Adipocyte (in vitro differentiated cells): ENCODE measurements at places on chromosomes 7 and 10.
A peak's percentile ranks its signal among the peaks of the same experiment; 100 is the strongest.

GRCh38 chr7:111729483-111729882 is 167.2 kb upstream of the IMMP2L start:
- no peak for DNase-seq

- DNase-seq = no peak
These were observed 3.5 kb downstream of the RNF216 start for GRCh38 chr7:5777932-5778331.

DNA sequence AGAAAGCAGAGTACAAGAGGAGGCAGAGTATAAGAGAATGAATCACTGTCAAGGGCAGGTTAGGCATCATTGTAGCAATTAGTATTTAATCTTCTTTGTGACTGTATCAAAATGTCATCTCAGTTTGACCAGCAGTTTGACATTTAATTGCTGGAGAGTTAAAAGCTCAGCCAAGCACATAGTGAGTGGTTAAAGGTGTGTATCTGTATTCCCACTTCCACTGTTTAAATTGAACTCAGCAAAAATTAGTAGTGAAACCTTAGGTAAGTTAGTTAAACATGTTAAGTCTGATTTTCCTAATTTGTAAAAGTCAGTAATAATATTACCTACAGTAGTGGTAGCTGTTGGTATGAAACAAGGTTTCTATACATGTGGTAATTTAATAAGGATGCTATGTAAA is 296.4 kb upstream of the MBL2 start:
- DNase-seq = no peak

- DNase-seq = peak; percentile 61
These were observed 11.0 kb downstream of the GHRHR start for GRCh38 chr7:30974605-30975255.

DNA sequence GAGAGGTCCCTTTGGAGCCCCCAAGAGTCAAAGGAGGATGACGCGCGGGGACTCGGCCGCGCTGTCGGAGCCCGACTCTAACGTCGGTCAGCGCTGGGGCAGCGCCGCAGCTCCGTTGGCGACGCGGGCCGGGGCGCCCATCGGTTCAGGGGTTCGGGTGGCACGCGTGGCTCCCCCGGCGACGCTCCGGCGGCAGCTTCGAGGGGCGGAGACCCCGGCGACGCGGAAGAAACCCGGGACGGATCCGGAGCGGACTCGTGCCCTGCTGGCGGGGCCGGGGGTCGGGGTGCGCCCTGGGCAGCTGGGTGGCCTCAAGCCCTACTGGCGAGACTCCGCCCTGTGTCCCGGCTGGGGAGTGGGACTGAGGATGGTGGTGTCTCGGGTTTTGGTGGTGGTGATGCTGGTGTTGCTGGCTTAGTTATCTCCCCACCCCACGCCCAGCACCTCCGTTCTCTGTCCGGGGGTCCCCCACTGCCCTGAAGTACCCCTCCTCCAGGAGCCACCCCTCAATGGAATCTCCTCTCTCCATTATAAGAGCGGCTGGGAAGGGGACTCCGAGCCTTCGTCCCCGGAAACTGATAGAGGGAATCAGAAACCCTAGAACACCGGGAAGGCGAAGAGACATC is at the start of gene NAT16:
Gene NAT16, minus strand, starts transcription at position 164 of the 626 bp plus-strand sequence. CDS start 5,486 bp downstream, outside the sequence.
- DNase-seq = no peak

DNA sequence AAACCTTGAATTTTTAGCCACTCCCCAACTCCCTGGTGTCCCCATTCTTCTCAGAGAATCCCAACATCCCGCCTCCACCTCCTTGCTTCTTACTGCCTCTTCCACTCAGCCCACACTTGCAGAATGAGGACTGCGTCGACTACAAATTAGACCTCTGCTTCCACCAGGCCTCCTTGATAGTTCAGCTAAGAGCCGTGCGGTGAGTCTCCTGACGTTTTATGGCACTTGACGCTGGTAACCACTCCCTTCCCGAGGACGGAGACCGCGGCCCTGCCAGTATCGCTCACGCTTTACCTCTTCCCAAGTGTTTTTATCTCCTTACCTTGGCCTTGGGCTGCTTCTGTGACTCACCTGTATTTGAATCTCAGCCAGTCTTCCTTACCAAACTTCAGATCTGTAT is 31.1 kb downstream of the RBM17 start:
- DNase-seq = no peak
